SJSA1 (cell line): ENCODE measurements at places on chromosomes 11 and 22. TPM values are rescaled to one million over a fixed set of nuclear protein-coding genes. Genes with fewer than 3 reads are reported as not detected.

The TESMIN gene
- 5.0 and 6.7 TPM in 2 replicates for total RNA-seq

The CNTF gene
- 0.16 and 1.9 TPM in 2 replicates for total RNA-seq

The ELFN2 gene
- total RNA-seq = 0.11 TPM in 1 of 2 replicates, not detected in the other

The CCDC73 gene
- not detected in 2 replicates for total RNA-seq

The UBQLNL gene
- total RNA-seq = 0.05 TPM in 1 of 2 replicates, not detected in the other

The TSGA10IP gene
- total RNA-seq = not detected in 2 replicates

The CD6 gene
- 0.05 TPM in 1 of 2 replicates, not detected in the other for total RNA-seq

The TYR gene
- total RNA-seq = not detected in 2 replicates

The SLC22A25 gene
- total RNA-seq = not detected in 2 replicates

The DDT gene
- total RNA-seq = 58.7 and 86.0 TPM in 2 replicates

The CALCA gene
- total RNA-seq = not detected in 2 replicates

The MAPK8IP2 gene
- total RNA-seq = 0.03 TPM in 1 of 2 replicates, not detected in the other

The FDXACB1 gene
- total RNA-seq = 2.5 and 3.7 TPM in 2 replicates

The NXPE4 gene
- not detected in 2 replicates for total RNA-seq

DNA sequence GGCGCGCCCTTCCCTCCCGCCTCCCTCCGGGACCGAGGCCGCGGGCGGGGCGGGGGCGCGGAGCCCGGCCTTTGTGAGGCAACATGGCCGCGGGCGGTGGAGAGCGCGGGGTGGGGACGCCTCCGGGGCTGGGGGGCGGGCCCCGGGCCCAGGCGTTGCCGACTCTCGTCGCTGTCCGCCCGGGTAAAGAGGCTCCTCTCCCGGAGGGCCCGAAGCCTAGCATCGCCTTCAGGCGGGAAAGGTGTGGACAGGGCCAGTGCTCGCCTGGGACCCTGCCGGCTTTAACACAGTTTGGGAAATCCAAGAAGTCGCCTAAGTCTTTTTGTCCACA, 369 bp downstream of the DGCR8 start:
- DNase-seq = peak; percentile 75
- peaks cover 24% of the 10 kb centered on the region for H3K4me1 ChIP-seq
- peak overlapping the region; percentile 94 for H3K4me3 ChIP-seq
- H3K27me3 ChIP-seq = no peaks in the 10 kb centered on the region
- H3K36me3 ChIP-seq = peaks cover 53% of the 10 kb centered on the region

DNA sequence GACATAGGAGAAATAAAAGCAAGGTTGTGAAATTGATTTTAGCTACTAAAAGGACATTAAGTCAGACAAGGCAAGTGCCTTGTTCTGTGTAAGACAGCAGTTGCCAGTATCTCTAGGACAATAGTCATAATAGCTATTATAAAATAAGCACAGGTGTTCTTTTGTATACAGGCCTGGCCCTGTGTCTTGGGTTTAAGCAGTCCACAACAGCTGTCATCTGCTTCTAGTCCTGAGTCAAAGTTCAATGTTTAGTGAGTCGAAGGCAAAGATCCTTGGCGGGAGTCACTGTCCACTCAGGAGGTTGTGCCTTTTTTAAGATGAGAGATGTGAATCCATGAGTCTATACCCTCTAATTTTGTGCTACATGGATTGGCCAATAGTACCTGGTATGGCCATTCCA, 79.5 kb downstream of the SC5D start:
- DNase-seq = no peak
- no peak overlapping the region for H3K27ac ChIP-seq
- H3K36me3 ChIP-seq = no peaks in the 10 kb centered on the region

DNA sequence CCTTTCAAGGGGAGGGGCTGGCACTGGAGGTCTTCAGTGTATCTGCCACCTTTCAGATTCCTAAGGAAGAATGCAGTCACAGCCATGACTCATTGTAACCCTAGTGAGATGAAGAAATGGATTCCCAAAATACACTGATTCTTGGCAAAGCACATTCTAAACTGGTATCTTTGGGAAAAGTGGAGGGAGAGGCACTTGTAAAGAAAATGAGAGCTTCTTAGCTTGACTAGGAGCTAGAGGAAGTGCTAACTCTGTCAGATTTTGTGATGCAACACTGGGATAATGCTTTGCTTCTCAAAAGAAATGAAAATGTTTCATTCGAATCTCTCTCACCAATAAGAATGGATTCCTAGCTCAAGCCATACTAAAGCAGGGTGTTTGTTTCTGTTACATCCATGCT, 14.3 kb downstream of the NRIP3 start:
- no peak overlapping the region; the same call in 1 of the 2 replicates for H3K27ac ChIP-seq
- no peak for DNase-seq
- peaks cover 15% of the 10 kb centered on the region for H3K4me1 ChIP-seq
- no peak overlapping the region for H3K4me3 ChIP-seq
- H3K27me3 ChIP-seq = no peaks in the 10 kb centered on the region

DNA sequence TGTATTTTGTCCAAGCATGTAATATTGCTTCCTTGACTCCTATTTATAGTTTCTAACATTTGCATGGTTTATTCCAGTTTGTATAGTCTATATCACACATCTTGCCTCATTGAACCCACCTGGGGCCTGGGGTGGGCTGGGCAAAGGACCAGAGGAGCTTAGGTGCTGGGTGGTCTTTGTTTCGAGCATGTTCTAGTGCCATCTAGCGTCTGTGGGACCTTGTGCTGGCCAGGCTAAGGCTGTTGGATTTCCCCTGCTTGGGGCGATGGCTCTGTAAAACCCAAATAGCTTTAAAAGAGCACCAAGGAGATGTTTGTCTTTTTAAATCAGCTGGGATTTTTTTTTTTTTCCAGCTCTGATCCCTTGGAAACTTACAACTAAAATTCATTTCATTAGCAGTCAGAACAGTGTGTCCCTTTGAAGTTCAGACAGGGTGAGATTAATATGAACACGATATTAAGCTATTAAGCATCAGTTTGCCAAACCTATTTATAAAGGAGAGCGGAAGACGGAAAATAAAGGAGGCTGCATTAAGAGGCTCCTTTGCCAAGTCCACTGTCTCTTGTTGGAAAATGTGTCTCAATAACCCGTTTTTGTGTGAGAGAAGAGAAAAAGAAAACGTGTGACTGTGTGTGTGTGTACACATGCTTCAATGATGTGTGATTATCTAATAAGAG, 157.4 kb downstream of the COMMD9 start:
- H3K27me3 ChIP-seq = no peaks in the 10 kb centered on the region
- no peak overlapping the region for H3K27ac ChIP-seq
- H3K4me3 ChIP-seq = no peak overlapping the region
- H3K36me3 ChIP-seq = no peaks in the 10 kb centered on the region; the same call in 1 of the 2 replicates
- no peaks in the 10 kb centered on the region; the same call in 1 of the 2 replicates for H3K4me1 ChIP-seq

DNA sequence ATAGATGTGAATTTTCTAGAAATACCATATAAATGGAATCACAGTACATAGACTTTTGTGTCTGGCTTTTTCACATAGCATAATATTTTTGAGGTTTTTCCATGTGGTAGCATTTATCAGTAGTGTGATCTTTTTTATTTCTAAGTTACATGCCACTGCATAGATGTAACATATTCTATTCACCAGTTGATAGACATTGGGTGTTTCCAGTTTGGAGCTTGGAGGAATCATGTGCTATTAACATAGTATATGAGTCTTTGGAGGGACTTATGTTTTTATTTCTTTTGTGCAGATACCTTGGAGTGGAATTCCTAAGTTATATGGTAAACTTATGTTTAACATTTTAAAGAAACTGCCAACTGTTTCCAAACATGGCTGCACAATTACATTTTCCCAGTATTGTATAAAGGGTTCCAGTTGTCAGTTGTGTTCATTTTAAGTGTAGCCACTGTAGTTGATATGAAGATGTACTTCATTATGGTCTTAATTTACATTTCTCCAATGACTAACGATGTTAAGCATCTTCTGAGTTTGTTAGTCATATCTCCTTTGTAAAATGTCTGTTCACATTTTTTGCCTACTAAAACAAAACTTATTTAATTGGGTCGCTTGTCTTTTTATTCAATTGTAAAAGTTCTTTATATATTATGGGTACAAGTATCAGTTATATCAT, 145.7 kb upstream of the TRPC6 start:
- H3K4me3 ChIP-seq = no peak overlapping the region
- H3K27me3 ChIP-seq = no peaks in the 10 kb centered on the region
- H3K36me3 ChIP-seq = no peaks in the 10 kb centered on the region
- no peak overlapping the region for H3K27ac ChIP-seq
- no peak for DNase-seq

DNA sequence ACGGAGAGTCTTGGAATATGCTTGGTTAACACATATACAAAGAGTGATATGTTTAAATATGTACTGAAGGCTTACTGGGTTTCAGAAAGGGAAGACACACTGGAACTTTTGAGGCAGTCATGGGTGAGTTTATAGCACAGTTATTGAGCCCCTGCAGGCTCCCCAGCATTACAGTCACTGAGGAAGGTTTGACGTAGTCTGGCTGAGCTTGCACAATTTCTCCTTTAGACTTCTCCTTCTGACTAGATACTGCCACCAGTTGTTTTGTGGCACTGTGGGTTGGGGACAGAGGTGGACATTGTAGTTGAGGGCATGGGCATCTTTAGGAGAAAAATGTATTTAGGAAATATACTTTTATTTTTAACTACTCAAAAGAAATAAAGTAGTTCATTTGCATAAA, 285.4 kb downstream of the C11orf87 start:
- no peak overlapping the region for H3K4me3 ChIP-seq
- DNase-seq = no peak
- H3K36me3 ChIP-seq = no peaks in the 10 kb centered on the region
- H3K4me1 ChIP-seq = no peaks in the 10 kb centered on the region

- H3K4me3 ChIP-seq = no peak overlapping the region
- no peaks in the 10 kb centered on the region for H3K36me3 ChIP-seq
- H3K4me1 ChIP-seq = peaks cover 6% of the 10 kb centered on the region
- H3K27ac ChIP-seq = no peak overlapping the region
- no peak for DNase-seq
Measured at GRCh38 chr11:103904324-103904667, 132.1 kb upstream of the DDI1 start.

GRCh38 chr22:22691716-22692701, 47.6 kb downstream of the GGTLC2 start:
- H3K27ac ChIP-seq = no peak overlapping the region
- DNase-seq = no peak
- no peaks in the 10 kb centered on the region for H3K36me3 ChIP-seq
- H3K27me3 ChIP-seq = no peaks in the 10 kb centered on the region

- no peak within 1 kb of the TSS for H3K27ac ChIP-seq
- H3K4me1 ChIP-seq = peaks cover 14% of the 10 kb centered on the region
- H3K27me3 ChIP-seq = peaks cover 84% of the 10 kb centered on the region
- no peaks in the 10 kb centered on the region for H3K36me3 ChIP-seq
Measured at GRCh38 chr11:45665206-45665932, at the start of gene CHST1. TSS of gene CHST1 (minus strand) at chr11:45665622. CDS start at chr11:45650923, 14,699 bp downstream.

DNA sequence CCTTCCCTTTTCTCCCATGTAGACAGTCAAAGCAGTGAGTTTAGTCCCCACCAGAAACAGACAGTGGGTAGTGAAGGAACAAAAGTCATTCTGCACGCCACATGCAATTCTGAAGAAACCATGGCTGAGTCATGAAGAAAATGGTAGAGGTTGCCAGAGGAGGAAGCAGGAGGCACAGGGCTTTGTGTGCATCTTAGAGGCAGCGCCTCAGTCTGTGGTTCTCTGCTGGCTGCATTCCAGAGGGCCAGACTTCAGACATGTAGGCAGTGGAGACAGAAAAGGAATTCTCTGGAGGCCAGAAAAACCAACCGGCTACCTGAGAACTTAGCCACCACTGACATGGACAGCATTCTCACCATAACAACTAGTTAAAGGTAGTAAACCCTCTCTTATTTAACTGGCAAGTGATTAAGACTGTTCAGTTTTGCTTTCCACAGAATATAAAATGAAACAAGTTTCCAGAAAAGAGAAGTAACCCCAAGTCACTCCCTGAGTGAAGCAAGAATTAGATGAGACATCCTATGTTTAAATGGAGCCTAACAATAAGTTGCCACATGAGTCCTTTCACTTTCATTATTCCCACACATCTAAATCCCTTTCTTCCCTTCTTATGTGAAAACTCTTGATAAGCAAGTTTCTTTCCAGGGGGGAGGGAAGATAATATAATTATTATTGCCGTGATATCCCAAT, 556.1 kb downstream of the SOX6 start:
- H3K4me1 ChIP-seq = peaks cover 18% of the 10 kb centered on the region
- no peak overlapping the region for H3K4me3 ChIP-seq
- H3K36me3 ChIP-seq = no peaks in the 10 kb centered on the region
- H3K27ac ChIP-seq = peak overlapping the region; percentile 24; the same call in 1 of the 2 replicates
- peak; percentile 55 for DNase-seq

DNA sequence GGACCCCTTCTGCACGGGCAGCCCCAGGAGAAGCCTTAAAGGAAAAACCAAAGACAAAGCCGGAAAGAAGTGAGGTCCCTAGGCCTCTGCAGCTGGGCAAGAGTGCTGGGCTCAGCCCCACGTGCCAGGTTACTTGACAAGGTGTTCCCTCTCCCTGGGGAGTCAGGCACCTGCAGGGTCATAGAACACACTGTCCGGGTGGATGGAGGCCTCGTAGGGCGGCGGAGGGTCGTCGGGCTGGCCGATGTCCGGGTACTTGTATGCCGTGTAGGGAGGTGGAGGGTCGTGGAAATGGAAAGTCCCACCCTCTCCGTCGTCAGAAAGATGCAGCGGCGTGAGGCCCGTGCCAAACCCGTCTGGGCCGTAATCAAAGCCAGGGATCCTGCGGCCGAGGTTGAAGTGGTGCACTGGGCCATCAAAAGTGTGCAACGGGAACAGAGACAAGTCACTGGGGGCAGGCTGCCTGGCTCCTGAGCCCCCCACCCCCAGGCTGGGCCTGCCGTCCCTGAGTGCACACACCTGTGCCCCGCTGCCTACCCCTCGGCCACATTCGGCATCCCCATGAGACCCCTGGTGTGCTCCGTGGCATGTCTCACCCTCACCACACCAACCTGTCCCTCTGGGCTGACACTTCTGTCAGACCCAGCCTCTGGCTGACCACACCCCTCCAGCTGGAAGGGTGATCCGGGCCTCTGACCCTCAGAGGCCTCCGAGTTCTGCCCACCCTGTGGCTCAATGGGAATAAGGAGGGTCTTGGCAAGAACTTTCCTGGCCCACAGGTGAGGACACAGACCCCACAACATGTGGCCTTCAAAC, 81.1 kb downstream of the DGCR2 start:
- H3K4me1 ChIP-seq = no peaks in the 10 kb centered on the region
- DNase-seq = no peak

- H3K27ac ChIP-seq = no peak overlapping the region
- peak overlapping the region; percentile 51 for H3K4me3 ChIP-seq
- H3K4me1 ChIP-seq = 0 out of 2 replicates have a peak, but pooled peaks cover 4% of the 10 kb centered on the region
- no peak for DNase-seq
- no peaks in the 10 kb centered on the region for H3K36me3 ChIP-seq
Measured at GRCh38 chr11:77590194-77590782, 535 bp downstream of the AQP11 start.
